ENCODE measurements at places on chromosomes 2 and 18. TPM values are rescaled to one million over a fixed set of nuclear protein-coding genes. Genes with fewer than 3 reads are reported as not detected.

Gene HES6
- polyA plus RNA-seq = 9.2 TPM

Gene MATN3
- 0.77 TPM for polyA plus RNA-seq

Gene TMEFF2
- polyA plus RNA-seq = 0.40 TPM

Gene PLB1
- 44.3 TPM for polyA plus RNA-seq

Gene ARHGAP15
- 7.5 TPM for polyA plus RNA-seq

Gene RFX8
- 1.1 TPM for polyA plus RNA-seq

Gene ANKRD62
- polyA plus RNA-seq = not detected

Gene SERPINB3
- 0.34 TPM for polyA plus RNA-seq

Gene CPO
- polyA plus RNA-seq = 5.7 TPM

Gene CACNB4
- 1.0 TPM for polyA plus RNA-seq

Gene NEDD4L
- polyA plus RNA-seq = 22.0 TPM

Gene ARHGEF33
- 2.1 TPM for polyA plus RNA-seq

Gene ANKRD30BL
- polyA plus RNA-seq = not detected

Gene MALL
- 6.6 TPM for polyA plus RNA-seq

Gene SCN9A
- polyA plus RNA-seq = 1.1 TPM

Gene MRPS5
- 72.0 TPM for polyA plus RNA-seq

Gene DSG1
- polyA plus RNA-seq = 0.03 TPM

Gene SERPINB7
- not detected for polyA plus RNA-seq

Gene NEURL3
- polyA plus RNA-seq = 0.03 TPM

Gene CTLA4
- polyA plus RNA-seq = 0.15 TPM

Gene DNAJC10
- polyA plus RNA-seq = 16.7 TPM

Gene ROCK2
- polyA plus RNA-seq = 7.6 TPM

Gene STPG4
- not detected for polyA plus RNA-seq

Gene CRYGC
- polyA plus RNA-seq = not detected

Gene RAB17
- polyA plus RNA-seq = 6.2 TPM

Gene ABCG8
- 0.03 TPM for polyA plus RNA-seq

Gene SRD5A2
- polyA plus RNA-seq = 0.03 TPM

Gene ADRA2B
- polyA plus RNA-seq = 1.2 TPM

Gene CYP27C1
- 0.30 TPM for polyA plus RNA-seq

Gene ALPG
- polyA plus RNA-seq = not detected

Gene NPPC
- not detected for polyA plus RNA-seq

Gene SELENOI
- 1.9 TPM for polyA plus RNA-seq

Gene RFTN2
- polyA plus RNA-seq = 1.2 TPM

Gene TANC1
- polyA plus RNA-seq = 20.4 TPM

Gene CNRIP1
- polyA plus RNA-seq = 15.5 TPM

Gene POTEF
- polyA plus RNA-seq = not detected

Gene LHCGR
- 2.4 TPM for polyA plus RNA-seq

Gene PIEZO2
- 1.4 TPM for polyA plus RNA-seq

Gene DDX1
- polyA plus RNA-seq = 52.4 TPM

Gene KCNS3
- 0.88 TPM for polyA plus RNA-seq

Gene REG1B
- polyA plus RNA-seq = 5.1 TPM

Gene GATA6
- polyA plus RNA-seq = 48.2 TPM

Gene KDSR
- polyA plus RNA-seq = 15.1 TPM

Gene CCDC85A
- 0.32 TPM for polyA plus RNA-seq

Gene PAX3
- polyA plus RNA-seq = not detected

Gene GPR35
- 0.07 TPM for polyA plus RNA-seq

Gene ZNF892
- 0.32 TPM for polyA plus RNA-seq

Measured in adrenal gland (tissue), 19 donors.